Parietal lobe (tissue), 2 donors: ENCODE measurements at places on chromosomes 1 and 21. TPM values are rescaled to one million over a fixed set of nuclear protein-coding genes. Genes with fewer than 3 reads are reported as not detected.

G0S2 gene
- 2.2 TPM for total RNA-seq

CENPF gene
- total RNA-seq = 30.0 TPM

PLPPR5 gene
- total RNA-seq = 87.6 TPM

TGFB2 gene
- 31.3 TPM for total RNA-seq

CASQ1 gene
- total RNA-seq = 1.9 TPM

PYCR2 gene
- 21.9 TPM for total RNA-seq

IL6R gene
- 2.2 TPM for total RNA-seq
